Renal cortical epithelial cell (primary cell): ENCODE measurements at places on chromosomes 5 and 9. TPM values are rescaled to one million over a fixed set of nuclear protein-coding genes. Genes with fewer than 3 reads are reported as not detected.

GRCh38 chr9:125008599-125008998 is 67.7 kb upstream of the GOLGA1 start:
- DNase-seq: no peak

DNA sequence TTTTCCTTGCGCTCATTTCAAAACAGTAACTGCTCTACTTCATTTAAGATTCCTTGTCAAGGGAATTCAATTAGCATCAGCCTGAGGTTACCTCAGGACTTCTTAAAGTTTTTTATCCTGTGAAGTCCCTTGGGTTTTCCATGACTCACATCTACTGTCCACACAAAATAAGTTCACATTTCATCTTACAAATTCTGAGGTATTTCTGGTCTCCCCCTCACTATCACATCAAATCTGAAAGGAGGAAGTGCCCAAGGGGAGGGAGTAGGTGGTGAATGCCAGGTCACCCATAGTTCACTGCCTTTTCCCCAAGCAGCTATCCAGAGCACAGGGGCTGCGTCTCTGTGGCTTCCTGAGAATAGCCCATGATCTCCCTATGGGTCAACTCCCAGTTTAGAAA is 227.1 kb upstream of the NREP start:
- peak; percentile 89 for DNase-seq

GRCh38 chr5:174717826-174718455 is 6.4 kb upstream of the MSX2 start:
- no peak for DNase-seq

- no peak for DNase-seq
Observed at GRCh38 chr9:104322596-104322995, 181.5 kb upstream of the OR13F1 start.

DNA sequence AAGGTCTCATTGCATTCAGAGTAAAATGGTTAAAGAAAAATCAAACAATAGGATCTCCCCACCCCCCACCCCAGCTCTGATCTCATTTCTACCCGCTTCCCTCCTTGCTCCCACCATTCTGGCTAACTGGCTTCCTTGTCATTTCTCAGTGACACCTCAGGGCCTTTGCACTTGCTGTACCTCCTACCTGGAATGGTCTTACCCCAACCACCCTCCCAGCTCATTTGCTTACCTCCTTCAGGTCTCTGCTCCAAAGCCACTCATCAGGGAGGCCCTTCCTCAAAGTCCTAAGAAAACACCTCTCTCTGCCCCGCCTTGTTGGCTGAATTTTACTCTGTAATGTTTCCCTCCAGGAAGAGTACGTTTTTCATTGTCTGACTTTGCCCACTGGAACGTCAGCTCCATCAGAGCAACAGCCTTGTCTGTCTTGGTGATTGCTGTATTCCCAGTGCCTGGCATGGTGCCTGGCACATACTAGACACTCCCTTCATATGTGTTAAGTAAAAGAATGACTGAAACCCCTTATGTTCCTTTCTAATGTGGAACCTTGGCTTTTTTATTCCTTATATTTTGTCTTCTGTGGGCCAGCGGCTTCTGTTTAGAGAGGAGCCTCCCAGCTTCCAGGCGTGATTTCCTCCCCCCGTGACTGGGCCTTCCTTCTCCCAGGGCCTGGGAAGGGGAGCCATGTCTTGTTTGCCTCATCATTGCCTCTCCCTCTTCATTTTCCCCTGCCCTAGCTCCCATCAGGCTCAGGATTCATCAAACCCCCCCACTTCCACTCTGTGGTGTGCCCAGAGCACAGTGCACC is 26.9 kb downstream of the NEURL1B start:
- DNase-seq: no peak

DNA sequence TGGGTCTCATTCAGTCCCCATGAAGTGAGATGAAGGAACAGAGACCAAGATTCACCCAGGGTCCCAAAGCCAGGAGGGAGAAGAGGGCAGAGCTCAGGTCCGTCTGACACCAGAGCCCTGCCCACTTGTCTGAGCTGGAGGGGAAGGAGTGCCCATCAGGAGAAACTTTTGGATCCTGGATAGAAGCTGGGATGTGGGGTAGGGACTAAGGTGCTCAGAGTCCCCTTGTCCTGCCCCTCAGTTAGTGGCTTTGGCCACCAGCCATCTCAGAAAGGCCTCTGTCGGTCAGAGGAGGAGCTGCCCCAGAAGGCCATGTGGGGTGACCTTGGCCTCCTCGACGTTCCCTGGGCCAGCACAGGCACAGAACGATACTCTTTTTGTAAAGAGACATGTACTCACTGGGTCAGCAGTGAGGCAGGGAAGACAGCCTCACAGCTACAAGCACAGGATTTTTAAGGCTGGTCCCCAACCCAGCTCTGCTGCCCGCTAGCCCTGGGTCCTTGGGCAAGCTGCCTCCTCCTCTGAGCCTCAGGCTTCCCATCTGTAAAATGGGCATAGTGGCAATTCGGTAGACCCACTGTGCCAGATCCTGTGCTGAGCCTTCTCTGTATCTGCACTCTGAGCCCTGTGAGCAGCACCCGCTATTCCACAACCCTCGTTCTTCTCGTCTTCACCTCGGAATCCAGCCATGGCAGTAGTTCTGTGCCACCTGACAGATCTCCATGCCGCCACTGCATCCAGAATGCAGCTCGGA is 49.4 kb downstream of the C9orf50 start:
- no peak for DNase-seq

DNA sequence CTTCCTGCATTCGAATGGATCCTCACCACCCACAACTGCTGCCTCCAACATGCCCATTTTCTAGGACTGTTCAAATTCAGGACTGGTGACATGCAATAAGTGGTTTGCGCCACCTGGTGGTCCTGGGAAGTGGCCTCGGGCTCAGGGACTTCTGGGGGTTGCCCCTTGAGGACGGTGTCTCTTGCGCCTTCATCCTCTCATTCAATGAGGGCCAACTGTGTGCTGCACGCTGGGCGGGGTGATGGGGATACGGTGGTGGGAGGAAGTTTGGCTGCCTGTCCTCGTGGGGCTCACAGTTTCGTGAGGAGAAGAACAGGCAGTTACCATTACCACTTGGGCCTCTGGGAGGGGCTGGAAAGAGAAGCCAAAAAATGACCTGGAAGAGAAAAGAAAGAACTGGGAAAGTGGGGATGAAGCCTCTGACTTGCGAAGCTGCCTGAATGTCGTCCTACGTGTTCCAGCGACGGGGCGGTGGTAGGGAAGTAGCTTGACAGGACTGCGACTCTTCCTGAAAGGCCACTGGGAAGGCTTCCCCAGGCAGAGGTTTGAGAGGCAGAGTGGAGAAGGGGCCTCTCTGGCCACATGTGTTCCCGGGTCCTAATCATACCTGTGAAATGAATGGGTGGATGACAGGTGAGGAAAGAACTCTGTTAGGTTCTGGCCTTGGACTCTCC is 49.0 kb downstream of the PSD2 start:
- DNase-seq: peak; percentile 49

DNA sequence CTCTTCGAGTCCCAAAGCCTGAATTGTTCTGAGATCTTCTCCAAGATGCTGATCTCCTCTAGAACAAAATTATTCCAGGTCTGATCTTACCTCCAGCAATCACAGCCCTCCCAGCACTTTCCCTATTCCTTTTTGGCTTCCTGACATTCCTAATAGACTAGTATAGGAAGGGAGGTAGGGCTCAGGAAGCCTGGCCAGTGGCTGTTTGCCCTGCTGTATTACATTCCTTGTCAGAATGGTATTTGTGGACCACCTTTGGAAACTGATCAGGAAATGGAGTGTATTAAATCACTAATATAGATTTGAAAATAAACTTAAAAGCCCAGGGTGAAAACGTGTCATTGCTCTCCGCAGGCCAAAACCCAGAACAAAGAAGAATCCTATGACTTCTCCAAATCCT is 74.3 kb upstream of the ENTREP1 start:
- no peak for DNase-seq

GRCh38 chr5:29516224-29516623 is 1677.3 kb upstream of the CDH6 start:
- no peak for DNase-seq

- peak; percentile 60 for DNase-seq
Observed at GRCh38 chr5:24161559-24161958, 483.2 kb downstream of the CDH10 start.

- DNase-seq: no peak
Observed at GRCh38 chr9:133106511-133107244, 14.4 kb downstream of the RALGDS start.

DNA sequence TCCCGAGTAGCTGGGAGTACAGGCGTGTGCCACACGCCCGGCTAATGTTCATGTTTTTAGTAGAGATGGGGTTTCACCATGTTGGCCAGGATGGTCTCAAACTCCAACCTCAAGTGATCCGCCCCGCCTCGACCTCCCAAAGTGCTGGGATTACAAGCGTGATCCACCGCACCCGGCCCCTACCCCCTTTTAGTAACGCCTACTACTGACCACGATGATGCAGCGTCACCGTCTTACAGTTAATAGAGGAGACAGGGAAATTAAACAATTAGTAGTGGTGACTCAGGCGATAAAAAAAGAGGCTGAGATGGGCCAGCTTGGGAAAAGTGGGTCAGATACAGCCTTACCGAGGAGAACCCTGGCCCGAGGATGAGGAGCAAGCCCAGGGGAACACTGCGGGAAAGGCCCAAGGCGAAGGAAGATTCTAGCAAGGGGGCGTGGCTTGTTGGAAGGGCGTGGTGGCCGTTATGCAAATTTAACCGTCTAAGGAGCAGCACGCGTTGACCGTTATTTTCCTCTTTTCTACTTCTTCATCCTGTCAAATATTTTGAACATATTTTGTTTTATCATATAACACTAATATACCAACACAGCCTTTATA is 1.6 kb upstream of the SETX start:
- DNase-seq: no peak

LRRTM2 gene
- 0.10 TPM in 1 of 2 replicates, not detected in the other for total RNA-seq

MZB1 gene
- not detected in 2 replicates for total RNA-seq

STARD4 gene
- total RNA-seq: 29.5 and 120 TPM in 2 replicates

CCL27 gene
- not detected in 2 replicates for total RNA-seq

WDR38 gene
- not detected in 2 replicates for total RNA-seq
